ENCODE measurements at places on chromosomes 7 and 10.

- no peak for DNase-seq
Observed at GRCh38 chr7:88140947-88141346, 78.9 kb downstream of the SRI start.

DNA sequence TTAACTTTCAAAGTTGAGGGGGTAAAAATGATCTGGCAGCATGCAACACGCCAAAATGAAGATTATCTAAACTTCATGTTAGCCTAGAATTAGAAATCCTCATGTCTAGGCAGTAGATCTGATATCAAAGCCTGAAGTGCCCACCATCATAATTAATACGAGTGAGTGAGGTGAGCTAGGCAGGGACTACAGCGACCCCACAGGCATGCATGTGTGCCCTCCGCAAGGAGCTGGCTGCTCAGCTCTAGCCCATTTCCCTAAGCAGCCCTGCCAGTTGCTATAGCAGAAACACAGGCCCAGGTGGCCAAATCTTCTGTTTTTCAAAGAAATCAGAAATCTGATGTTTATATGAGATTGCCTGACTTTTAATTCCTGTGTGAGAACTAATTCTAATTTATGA lies 93.1 kb upstream of the IFRD1 start:
- no peak for DNase-seq

DNA sequence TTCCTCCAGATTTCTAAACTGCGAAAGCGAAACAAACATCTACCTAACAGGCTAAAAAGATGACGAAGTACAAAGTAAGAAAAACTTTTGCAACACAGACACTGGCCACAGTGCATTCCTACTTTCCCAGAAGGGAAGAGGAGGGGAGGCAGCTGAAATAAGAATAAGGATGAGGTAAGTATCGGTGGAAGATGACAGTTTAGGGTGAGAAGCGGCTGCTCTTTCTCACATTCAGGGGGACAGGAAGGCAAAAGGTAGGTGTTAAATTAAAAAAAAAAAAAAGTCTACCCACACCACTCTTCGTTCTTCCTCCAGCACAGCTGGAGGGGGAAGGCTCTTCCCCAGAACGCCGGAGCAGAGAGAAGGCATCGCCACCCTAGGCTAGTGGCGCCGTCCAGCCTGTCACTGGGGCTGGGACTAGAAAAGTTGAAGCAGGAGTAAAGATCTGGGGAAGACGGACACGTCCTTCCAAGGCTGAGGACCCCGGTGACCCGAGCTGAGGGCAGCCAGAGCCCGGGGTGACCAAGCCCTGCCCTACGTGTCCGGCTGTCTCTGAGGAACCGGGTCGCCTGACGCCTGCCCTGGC lies 846 bp downstream of the DNAJC1 start:
- DNase-seq: no peak

DNA sequence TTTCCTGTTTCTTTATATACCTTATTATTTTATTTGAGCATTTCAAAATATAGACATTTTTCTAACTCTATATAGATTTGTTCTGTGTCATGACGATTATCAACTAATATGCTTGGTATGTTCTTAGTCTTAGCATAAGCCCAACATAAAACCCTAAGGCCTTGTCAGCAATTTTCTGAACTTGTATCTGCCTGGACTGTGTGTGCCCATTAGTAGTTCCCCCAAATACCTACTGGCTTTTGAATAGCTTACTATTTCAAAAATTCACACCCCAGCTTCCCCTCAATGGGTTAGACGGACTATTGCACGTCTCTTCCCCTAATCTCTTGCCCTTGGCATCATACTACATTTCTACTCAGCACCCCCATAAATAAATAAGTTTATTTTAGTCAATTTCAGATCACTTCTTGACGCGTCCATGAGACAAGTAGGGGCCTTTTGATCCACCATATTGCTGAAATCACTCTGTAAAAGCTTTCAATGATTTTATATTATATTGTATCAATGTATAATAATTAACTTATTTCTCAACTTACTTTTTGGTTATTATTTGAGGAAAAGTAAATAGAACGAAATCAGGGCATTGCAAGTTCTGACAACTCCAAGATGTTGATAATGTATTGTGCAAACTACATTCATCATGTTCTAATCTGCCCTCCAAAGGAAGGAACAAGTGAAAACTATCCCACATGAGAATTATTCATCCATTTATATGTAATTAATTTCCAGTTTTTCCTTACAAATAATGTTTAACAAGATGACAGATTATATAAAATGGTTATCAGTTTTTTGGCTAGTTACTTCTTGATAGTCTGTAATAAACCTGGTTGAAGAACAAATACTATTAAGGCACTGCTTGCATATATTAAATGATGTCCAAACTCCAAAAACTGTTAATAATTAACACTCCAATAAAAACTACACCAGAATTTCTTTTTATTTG lies 1.1 kb upstream of the AKR1C3 start:
- DNase-seq: no peak

DNA sequence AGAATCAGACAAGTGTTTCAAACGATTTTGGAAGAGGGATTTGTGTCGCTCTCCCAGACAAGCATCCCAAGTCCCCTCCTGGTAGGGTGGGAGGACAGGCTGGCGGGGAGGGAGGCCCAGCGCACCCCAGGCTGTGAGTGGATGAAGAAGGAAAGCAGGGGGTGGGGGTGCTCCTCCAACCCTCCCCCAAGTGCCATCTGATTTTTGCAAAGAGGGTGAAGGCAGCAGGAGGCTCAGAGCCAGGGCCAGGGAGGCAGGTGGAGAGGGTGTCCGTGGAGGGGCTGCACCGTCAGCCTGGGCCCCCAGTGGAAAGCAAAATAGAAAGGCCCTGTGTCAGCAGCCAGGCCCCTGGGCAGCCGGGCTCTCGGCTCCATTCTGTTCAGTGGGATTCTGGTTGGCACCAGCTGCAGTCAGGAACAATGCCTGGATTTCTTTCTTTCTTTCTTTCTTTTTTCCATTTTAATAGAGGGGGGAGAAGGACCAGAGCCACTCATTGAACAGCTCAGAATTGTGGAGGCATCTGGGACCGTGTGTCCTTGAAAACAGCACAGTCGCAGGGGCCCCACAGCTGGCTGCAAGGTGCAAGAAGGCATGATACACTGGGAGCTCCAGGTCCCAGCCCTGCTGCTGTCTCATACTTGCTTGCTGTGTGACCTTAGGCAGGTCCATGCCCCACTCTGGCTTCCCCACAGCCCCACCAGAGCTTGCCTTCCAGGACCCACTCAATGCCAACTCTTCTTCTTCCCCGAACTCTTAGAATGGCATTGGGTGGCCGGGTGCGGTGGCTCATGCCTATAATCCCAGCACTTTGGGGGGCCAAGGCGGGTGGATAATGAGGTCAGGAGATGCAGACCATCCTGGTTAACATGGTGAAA lies 7.1 kb upstream of the ZMIZ1 start:
- no peak for DNase-seq

DNA sequence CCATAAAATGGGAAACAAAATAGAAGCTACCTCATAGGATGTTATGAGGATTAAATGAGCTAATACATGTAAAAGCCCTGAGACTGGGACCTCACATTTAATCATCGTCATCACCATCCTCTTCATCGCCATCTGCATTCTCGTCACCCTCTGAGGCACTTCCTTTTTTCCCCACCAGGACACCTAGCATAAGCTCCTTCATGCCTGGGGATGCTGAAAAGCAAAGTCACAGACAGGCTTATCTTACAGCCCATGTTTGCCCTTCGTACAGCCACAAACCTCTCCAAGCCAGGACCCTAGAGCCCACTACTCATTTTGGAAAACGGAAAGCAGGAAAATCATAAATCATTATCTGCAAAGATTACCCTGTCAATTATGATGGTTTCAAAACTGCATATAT lies 249.6 kb downstream of the GPAM start:
- DNase-seq: no peak

GRCh38 chr7:120052884-120053382 lies 220.0 kb upstream of the KCND2 start:
- no peak for DNase-seq

GRCh38 chr7:73966062-73966940 lies 61.7 kb upstream of the ELN start:
- no peak for DNase-seq

DNA sequence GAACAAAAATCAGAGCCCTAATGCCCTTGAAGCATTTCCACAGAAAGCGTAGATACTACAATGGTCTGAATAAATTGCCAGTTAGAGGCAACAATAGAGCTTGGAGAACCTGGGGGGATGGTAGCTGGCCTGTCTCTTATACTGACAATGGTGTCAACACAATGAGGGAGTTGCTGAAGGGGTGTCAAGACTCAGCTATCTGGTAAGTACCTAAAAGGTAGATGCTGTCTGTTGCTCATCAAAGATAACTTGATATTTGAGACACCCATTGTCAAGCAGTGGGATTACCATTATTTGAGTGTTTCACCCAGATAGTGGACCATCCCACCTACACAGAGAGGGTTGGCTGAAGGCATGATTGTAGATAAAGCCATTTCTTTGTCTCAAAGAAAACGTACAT lies 72.8 kb downstream of the PDE1C start:
- DNase-seq: no peak
